ENCODE measurements at places on chromosomes 12 and 14.

GRCh38 chr14:69755784-69756183, 11.2 kb upstream of the SRSF5 start:
- no peak for DNase-seq

DNA sequence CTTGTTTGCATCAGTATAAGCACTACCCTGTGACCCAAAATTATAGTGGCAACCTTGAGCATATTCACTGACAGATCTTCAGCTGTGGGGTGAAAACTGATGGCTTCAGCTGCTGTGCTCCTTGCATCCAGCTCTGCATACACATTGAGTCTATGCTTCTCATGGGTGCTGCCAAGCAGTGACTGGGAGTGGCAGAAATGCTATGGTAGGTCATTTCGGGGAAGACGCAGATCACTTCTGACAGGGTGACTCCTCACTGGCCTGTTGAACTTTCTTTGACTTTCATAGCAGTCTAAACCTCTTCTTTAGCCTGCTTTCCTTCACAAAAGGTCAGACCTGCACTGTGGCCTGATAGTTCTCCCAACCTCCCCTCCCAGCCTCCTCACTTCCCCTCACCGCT, 5.6 kb upstream of the ALDH1L2 start:
- DNase-seq, result no peak

DNA sequence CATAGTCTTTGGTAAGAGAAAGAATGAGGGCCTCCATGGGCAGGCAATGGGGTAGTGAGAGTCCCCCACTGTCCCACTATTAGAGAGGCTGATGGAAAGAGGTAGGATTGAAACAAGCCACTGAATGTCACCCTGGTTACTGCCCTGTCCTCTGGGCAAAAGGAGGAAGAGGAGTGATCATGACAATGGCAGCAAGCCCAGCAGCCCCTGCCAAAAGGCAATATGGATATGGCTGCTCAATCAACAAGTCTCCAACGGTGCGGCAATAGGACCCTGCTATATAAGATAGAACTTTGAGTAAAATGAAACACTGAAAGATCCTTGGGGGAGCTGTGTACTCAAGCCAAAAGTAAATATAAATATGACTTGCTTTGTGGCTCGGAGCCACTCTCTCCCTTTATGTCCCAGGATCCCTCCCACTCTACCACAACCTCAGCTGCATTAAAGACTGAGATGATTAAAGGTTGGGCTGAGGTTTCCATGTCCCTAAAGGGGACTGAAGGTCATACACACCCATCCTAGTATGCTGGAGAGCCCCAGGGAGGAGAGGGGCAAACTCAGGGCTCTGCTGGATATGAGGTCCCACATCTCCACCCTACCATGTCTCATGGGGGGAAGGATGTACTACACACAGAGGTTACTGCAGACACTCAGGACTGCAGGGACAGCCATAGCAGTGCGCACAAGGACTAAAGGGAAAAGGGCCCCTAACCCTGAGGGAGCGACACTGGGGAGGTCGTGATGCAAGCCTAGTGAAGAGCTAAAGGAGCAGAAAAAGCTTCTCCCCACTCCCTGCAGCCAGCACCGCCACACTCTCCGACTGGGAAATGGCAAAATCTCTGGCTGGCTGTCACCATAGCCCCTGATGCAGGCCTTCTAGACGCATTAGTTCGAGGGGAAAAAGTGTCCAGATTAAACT, 5.9 kb downstream of the POMT2 start:
- no peak for DNase-seq

GRCh38 chr12:116319898-116320621, 42.6 kb upstream of the MED13L start:
- peak; percentile 72 for DNase-seq

GRCh38 chr14:76546426-76547221, 170.7 kb downstream of the ESRRB start:
- peak; percentile 39 for DNase-seq

GRCh38 chr12:114166362-114166761, 200.2 kb upstream of the RBM19 start:
- DNase-seq, result peak; percentile 12

GRCh38 chr14:28773861-28774691, 7.5 kb downstream of the FOXG1 start:
- DNase-seq, result no peak

DNA sequence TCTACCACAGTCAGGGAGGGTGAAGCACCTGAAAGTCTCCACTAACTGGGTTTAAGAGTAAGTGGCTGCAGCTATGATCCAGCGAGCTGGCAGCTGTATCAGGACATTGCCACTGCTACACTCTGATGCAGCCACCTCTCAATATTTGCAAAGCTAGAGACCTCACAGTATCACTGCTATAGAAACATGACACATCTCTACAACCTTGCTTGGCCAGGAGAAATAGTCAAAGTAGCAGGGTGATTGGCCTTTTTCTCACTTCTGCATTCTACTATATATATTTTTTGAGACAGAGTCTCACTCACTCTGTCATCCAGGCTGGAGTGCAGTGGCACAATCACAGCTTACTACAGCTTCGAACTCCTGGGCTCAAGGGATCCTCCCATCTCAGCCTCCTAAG, 9.3 kb upstream of the FMNL3 start:
- no peak for DNase-seq

- DNase-seq, result no peak
These were observed 28.1 kb upstream of the SINHCAF start for GRCh38 chr12:31353750-31354708.

- DNase-seq, result no peak
These were observed 4.3 kb upstream of the AP1G2 start for GRCh38 chr14:23571701-23572523.

DNA sequence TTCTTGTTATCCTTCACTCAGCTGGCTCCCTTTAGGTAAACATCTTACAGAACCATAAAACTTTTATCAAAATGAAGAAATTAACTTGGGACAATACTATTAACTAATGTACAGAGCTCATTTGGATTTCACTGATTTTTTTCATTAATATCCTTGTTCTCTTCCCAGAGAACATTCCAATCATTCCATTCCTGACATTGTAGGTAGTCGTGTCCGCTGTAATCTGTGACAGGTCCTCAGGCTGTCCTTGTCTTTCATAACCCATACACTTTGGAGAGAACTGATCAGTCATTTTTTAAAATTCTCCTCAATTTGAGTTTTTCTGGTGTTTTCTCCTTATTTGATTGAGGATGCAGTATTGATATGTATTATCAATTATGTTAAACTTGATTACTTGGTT, 916.8 kb downstream of the GALC start:
- no peak for DNase-seq

GRCh38 chr14:71621980-71622605, 310.1 kb upstream of the RGS6 start:
- no peak for DNase-seq

GRCh38 chr12:80140005-80140404, 40.7 kb downstream of the OTOGL start:
- no peak for DNase-seq

GRCh38 chr14:63277591-63278183, 41.0 kb downstream of the GPHB5 start:
- DNase-seq, result no peak
